Spinal cord (tissue), 10 donors: ENCODE measurements at places on chromosomes 16 and 17. TPM values are rescaled to one million over a fixed set of nuclear protein-coding genes. Genes with fewer than 3 reads are reported as not detected.

The PLK1 gene
- 20.1 TPM for polyA plus RNA-seq

The KRTAP1-5 gene
- polyA plus RNA-seq: not detected

The RHBDF1 gene
- 34.4 TPM for polyA plus RNA-seq

The CEMP1 gene
- polyA plus RNA-seq: 6.7 TPM

The XAF1 gene
- 9.8 TPM for polyA plus RNA-seq
